RCC 7860 (cell line): ENCODE measurements at places on chromosomes 3 and 15.

DNA sequence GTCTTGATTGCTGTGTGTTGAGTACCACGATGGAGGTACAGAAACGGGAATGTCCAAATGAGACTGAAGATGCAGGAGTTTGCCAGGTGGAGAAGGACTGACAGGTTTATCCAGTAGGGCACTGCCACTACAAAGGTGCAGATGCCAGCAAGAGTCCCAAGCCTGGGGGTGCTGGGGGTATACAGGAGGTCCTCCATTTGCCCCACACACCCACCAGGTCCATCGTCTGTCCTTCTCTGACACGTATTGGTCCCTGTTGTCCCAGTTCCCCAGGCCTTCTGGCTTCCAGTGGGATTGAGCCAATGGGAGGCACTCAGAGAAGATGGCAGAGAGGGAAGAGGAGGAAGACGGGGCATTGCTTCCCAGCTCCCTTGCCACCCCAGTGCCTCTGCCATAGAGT, 6.6 kb downstream of the HAPLN3 start:
- no peak for DNase-seq

GRCh38 chr3:185658504-185658912, 72.4 kb downstream of the SENP2 start:
- peak; percentile 97 for DNase-seq

GRCh38 chr3:187946163-187946691, 201.0 kb upstream of the BCL6 start:
- no peak for DNase-seq

GRCh38 chr3:117563063-117563462, 853.5 kb downstream of the TUSC7 start:
- no peak for DNase-seq
